ENCODE measurements at places on chromosomes 16 and 17. TPM values are rescaled to one million over a fixed set of nuclear protein-coding genes. Genes with fewer than 3 reads are reported as not detected.
A peak's percentile ranks its signal among the peaks of the same experiment; 100 is the strongest.

DNA sequence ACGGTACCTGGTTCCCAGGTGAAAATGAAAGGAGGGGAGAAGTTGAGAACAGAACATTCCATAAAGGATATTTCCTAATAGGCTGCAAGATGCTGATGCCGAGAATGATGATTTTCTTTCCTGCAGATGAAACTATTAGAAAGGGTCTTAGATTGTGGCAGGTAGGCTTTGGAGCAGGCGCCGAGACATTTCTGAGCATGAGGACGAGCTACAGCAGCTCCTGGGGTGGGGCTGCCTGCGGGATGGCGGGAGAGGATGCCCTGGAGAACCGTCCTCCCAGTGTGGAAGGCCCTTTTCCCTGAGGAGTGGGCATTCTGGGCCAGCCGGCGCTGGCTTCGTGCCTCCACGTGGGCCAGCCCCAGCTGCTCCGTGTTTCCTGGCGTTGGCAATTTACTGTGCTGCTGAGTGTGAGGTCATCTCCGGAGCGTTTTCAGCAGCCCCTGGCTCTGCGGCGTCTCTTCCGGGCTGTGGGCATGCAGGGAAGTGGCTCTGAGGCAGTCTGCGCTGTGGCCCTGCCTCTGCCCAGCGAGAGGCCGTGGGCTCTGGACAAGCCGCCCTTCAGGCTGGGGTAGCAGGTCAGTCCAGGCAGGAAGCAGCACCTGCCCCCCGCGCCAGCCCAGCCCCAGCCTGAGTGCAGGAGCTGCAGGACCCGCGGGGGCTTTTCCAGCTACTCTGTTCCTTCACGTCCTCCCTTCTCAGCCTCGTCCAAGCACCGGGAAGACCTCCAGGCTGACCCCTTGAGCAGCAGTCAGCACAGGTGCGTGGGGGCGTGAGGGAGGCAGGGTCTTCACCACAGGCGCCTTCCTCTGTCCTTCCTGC lies 12.2 kb downstream of the ENGASE start:
- no peak overlapping the region for H3K4me3 ChIP-seq
- DNase-seq = no peak
- H3K4me1 ChIP-seq = no peaks in the 10 kb centered on the region

GRCh38 chr16:14151256-14152030 lies 80.3 kb downstream of the MRTFB start:
- H3K4me1 ChIP-seq = no peaks in the 10 kb centered on the region
- no peak for DNase-seq
- H3K27ac ChIP-seq = no peak overlapping the region
- no peaks in the 10 kb centered on the region for H3K36me3 ChIP-seq
- no peaks in the 10 kb centered on the region for H3K27me3 ChIP-seq
- H3K4me3 ChIP-seq = no peak overlapping the region

CACNG3 gene
- total RNA-seq = not detected

DNA sequence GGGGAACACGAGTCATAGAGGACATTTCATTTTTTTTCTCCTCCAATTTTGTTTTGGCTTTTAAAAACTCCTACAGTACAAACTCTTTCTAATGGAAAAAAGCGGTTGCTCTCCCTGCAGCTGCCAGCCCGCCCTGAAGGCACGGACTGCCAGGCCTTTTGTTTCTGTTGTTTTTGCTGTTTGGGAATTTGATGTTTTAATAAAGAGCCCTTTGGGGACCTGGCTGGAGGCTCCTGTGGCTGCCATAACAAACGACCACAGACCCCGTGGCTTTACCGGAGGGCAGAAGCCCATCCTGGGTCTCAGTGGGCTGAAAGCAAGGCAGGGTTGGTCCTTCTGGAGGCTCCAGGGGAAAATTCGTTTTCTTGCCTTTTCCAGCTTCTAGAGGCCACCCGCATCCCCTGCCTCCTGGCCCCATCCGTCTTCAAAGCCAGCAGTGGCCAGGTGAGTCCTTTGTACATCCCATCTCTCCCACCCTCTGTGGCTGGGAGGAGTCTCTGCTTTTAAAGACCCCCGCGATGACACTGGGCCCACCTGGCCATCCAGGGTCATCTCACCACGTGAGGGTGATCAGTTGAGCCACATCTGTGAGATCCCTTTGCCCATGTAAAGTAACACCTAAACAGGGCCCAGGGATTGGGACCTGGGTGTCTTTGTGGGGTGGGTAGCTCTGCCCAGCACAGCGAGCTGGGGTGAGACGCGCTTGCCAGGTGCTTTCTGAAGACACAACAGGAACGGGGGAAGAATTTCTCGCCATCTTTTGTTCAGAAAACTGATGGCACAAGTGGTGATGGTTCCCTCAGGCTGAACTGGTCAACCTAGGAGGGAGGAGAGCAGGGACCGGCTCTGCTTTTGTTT lies 113.9 kb downstream of the BANP start:
- peaks cover 17% of the 10 kb centered on the region for H3K4me1 ChIP-seq
- peaks cover 26% of the 10 kb centered on the region for H3K36me3 ChIP-seq
- H3K27ac ChIP-seq = no peak overlapping the region
- H3K4me3 ChIP-seq = no peak overlapping the region
- H3K27me3 ChIP-seq = no peaks in the 10 kb centered on the region
- DNase-seq = no peak

KCNH4 gene
- 0.20 TPM for total RNA-seq

GRCh38 chr17:40177275-40177874 lies at the start of gene RAPGEFL1:
TSS of gene RAPGEFL1 (plus strand) at chr17:40177470. CDS start at chr17:40177862, 392 bp downstream.
- H3K27me3 ChIP-seq = peaks cover 2% of the 10 kb centered on the region
- no peak within 1 kb of the TSS for H3K27ac ChIP-seq
- DNase-seq = peak; percentile 88
- peaks cover under 1% of the 10 kb centered on the region for H3K36me3 ChIP-seq

GRCh38 chr16:64656471-64656870 lies 465.4 kb downstream of the CDH11 start:
- no peaks in the 10 kb centered on the region for H3K27me3 ChIP-seq
- DNase-seq = no peak
- H3K27ac ChIP-seq = no peak overlapping the region
- H3K4me1 ChIP-seq = no peaks in the 10 kb centered on the region
- no peaks in the 10 kb centered on the region for H3K36me3 ChIP-seq
- H3K4me3 ChIP-seq = no peak overlapping the region

DNA sequence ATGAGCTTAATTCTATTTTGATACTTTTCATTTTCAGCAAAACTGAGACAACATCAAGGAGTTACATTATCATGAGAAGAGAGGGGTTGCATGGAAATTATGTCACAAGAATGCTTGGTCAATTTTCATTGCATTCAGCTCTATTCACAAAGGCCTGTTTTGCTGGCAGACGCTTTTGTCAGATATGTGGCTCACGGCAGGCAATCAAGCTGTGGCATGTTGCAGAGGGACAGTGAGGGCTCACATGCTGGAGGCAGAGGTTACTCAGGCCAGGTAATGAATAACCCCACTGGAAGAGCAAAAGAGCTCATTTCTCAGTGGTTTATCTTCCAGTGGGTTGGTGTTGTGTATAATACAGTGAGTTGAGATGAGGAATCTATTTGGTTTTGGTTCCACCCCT lies 98.7 kb upstream of the RBFOX1 start:
- H3K4me3 ChIP-seq = no peak overlapping the region
- H3K36me3 ChIP-seq = no peaks in the 10 kb centered on the region
- no peaks in the 10 kb centered on the region for H3K27me3 ChIP-seq
- no peak overlapping the region for H3K27ac ChIP-seq
- DNase-seq = no peak

SAT2 gene
- total RNA-seq = 63.0 TPM

GRCh38 chr17:62179525-62180161 lies 114.6 kb upstream of the MED13 start:
- H3K27ac ChIP-seq = no peak overlapping the region
- no peaks in the 10 kb centered on the region for H3K4me1 ChIP-seq
- H3K4me3 ChIP-seq = no peak overlapping the region
- no peaks in the 10 kb centered on the region for H3K27me3 ChIP-seq

TCAP gene
- 1.3 TPM for total RNA-seq

KRT32 gene
- not detected for total RNA-seq

CACNG5 gene
- total RNA-seq = not detected

- no peaks in the 10 kb centered on the region for H3K36me3 ChIP-seq
- H3K27ac ChIP-seq = no peak overlapping the region
- H3K4me1 ChIP-seq = peaks cover 9% of the 10 kb centered on the region
- H3K4me3 ChIP-seq = no peak overlapping the region
- H3K27me3 ChIP-seq = no peaks in the 10 kb centered on the region
- no peak for DNase-seq
Measured at GRCh38 chr16:4209666-4210065, 32.2 kb downstream of the SRL start.

DNA sequence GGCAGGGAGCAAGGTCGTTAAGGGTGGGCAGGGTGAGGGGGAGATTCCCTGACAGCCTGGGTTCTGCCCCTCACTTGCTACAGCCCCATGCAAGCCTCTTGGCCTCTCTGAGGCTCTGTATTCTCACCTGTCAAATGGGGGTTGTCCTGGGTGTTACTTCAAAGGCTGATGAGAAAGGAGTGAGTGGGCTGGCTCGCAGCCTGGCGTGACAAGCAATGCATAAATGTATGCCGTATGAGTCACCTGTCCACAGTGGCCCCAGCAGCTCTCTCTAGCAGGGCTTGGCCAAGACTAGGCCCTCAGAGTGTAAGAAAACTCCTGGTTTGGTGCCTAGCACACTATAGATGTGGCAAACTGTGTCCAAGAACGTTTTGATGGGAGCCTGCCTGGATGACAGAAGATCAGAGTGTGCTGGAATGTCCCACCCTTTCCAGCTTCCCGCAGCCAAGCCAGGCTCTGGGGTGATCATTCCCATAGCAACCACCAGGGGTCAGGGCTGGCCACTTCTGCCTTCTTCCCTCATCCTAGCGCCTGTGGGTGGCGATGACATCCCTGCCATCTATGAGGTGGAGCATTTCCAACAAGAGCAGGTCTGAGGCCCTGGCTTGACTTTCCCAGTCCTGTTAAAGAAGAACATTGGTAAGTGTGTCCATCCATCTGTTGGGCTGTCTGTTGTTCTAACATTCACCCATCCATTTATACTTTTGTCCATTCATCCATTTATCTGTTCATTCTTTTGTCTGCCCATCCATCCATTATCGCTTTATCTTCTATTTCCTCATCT lies 37.2 kb upstream of the ADGRG1 start:
- H3K36me3 ChIP-seq = peaks cover 4% of the 10 kb centered on the region
- H3K4me1 ChIP-seq = peaks cover 81% of the 10 kb centered on the region
- H3K27ac ChIP-seq = peak overlapping the region; percentile 89
- no peaks in the 10 kb centered on the region for H3K27me3 ChIP-seq
- peak overlapping the region; percentile 19 for H3K4me3 ChIP-seq
- DNase-seq = peak; percentile 69

DNA sequence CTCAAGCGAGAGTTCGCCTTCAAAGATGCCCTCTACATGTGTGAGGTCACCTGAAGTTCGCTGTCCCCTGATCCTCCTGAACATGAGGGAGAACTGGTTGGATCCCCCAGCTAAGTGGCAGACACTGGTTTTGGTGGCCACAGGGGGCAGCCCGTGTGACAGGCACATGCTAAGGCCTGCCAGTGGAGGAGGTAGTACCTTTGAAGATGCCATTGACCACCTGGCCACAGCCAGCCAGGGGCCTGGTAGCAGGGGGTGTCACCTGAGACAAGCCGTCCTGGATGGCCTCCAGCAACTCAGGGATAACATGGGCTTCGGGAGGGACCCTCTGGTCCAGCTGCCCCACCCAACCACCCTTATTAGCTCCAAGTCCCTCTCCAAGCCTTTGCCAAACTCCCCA lies 7.3 kb upstream of the ALDH3A1 start:
- DNase-seq = no peak
- no peaks in the 10 kb centered on the region for H3K36me3 ChIP-seq
- no peak overlapping the region for H3K4me3 ChIP-seq
- H3K27ac ChIP-seq = no peak overlapping the region
- H3K27me3 ChIP-seq = peaks cover 2% of the 10 kb centered on the region

GRCh38 chr16:85139881-85140339 lies 27.6 kb upstream of the CIBAR2 start:
- DNase-seq = no peak
- H3K27me3 ChIP-seq = peaks cover 4% of the 10 kb centered on the region
- H3K36me3 ChIP-seq = no peaks in the 10 kb centered on the region
- H3K27ac ChIP-seq = no peak overlapping the region
